ENCODE measurements at places on chromosomes 4 and X.

DNA sequence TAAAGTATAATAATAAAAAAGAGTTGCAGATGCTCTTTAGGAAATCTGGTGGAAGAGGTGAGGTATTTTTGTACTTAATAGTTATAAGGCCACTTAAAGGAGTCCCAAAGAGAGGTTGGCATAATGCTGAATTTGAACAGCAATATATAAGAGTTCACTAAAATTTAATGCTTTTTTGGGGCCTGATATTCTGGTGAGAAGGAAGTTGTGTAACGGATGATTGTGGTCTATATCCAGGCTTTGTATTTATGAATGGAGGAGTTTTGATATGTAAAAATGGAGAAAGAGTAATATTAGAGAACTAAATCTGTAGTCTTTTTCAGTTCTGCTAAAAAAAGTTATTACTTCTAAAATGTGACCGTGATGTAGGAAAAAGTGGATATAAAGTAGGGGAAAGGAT lies 20.4 kb downstream of the BMP2K start:
- DNase-seq, result no peak

DNA sequence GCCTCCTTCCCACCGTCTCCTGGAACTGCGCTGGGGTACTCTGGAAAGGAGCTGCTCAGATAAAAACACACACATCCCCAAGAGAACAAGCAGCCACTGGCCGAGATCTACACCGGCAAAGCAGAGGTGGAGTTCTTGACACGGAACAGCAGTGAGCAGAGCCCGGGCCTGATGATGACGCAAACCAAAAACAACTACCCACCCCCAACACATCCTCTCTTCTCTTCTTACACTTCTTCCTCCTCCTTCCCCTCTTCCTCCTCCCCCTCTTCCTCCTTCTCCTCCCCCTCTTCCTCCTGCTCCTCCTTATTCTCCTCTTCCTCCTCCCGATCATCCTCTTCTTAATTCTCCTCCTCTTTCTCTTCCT lies 4.6 kb downstream of the PNMA5 start:
- no peak for DNase-seq

- no peak for DNase-seq
These were observed 155.5 kb upstream of the PRDX4 start for GRCh38 chrX:23511793-23512192.

DNA sequence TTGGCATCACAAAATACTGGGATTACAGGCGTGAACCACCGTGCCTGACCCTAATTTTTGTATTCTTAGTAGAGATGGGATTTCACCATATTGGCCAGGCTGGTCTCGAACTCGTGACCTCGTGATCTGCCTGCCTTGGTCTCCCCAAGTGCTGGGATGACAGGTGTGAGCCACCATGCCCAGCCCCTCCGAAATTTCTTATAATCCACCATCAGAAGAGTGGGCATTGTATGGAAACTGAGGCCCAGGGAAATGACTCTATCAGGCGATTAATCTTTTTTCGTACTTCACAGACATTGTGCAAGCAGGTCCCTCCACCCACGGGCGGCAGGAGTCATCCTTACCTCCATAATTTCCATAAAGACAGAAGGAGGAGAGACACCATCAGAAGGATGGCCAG lies 16.0 kb downstream of the CRLF2 start:
- DNase-seq, result no peak

GRCh38 chr4:184420881-184421416 lies 53.4 kb downstream of the IRF2 start:
- DNase-seq, result no peak

GRCh38 chrX:1355131-1356046 lies 18.8 kb downstream of the IL3RA start:
- DNase-seq, result no peak

DNA sequence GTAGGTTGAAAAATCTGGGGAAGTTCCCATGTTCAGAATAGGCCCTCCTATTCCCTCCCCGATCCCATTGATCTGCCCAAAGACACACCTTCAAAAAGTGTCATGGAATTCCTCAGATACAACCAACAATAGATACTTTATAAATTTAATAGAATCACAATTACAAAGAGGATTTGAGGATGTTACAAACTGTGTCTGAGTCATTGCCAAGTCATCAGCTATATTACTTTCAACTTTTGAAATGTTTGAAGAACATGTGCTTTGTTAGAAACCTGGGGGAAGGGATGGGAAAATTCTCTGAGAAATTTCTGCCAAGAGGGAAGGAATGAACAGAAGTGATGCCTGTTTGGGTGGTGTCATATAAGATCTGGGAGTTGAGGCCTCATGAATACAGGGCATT lies 46.7 kb downstream of the KCNIP4 start:
- no peak for DNase-seq

- DNase-seq, result no peak
These were observed 1.6 kb upstream of the UNC5C start for GRCh38 chr4:95550115-95550987.

DNA sequence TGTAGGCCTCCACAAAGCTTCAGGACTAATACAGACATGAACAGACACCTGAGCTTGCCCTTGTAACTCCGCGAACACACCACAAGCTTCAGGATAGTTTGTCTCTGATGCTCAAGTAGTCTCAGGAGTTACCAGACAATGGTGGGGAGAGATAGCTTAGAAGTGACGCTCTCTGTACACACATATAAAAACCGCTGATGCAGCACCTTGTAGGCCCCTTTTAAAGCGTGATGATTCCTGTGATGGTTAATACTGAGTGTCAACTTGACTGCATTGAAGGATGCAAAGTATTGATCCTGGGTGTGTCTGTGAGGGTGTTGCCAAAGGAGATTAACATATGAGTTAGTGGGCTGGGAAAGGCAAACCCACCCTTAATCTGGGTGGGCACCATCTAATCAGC lies 78.7 kb downstream of the MAGED4 start:
- DNase-seq, result no peak

GRCh38 chrX:69951753-69952152 lies 98.0 kb downstream of the AWAT2 start:
- no peak for DNase-seq

GRCh38 chr4:89658701-89659024 lies 178.3 kb downstream of the SNCA start:
- DNase-seq, result no peak

DNA sequence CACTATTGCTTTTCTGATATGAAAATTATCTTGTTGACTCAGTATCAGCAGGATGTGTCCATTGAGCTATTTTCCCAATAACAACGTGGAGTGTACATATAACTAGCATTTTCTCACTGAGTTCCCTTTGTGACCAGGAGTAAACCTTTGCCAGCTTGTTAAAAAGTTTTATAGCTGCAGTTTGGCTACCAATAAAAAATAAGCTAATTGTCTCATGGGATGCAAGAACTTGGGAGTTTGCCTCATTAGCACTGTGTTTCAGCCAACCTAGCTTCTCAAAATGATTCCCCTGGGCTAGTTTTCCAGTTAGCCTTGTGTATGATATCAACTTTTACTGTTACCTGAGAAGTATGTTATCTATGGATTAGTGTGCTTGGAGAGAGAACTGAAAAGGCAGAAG lies 24.9 kb upstream of the ANXA5 start:
- DNase-seq, result no peak

GRCh38 chr4:133802359-133803140 lies 399.0 kb downstream of the PABPC4L start:
- DNase-seq, result no peak

DNA sequence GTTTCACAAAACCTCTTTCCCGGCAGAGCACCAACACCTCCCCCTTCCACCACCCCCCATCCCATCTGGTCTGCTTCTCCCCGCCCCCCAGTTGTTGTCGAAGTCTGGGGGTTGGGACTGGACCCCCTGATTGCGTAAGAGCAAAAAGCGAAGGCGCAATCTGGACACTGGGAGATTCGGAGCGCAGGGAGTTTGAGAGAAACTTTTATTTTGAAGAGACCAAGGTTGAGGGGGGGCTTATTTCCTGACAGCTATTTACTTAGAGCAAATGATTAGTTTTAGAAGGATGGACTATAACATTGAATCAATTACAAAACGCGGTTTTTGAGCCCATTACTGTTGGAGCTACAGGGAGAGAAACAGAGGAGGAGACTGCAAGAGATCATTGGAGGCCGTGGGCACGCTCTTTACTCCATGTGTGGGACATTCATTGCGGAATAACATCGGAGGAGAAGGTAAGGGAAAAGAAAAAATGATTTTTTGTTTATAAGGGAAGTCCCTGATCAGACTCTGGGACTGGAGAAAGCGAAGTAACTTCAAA lies at the start of gene PDGFRA:
PDGFRA (plus strand) TSS at position 333 of the 541 bp plus-strand sequence. CDS start 29,476 bp downstream, outside the sequence.
- DNase-seq, result no peak

DNA sequence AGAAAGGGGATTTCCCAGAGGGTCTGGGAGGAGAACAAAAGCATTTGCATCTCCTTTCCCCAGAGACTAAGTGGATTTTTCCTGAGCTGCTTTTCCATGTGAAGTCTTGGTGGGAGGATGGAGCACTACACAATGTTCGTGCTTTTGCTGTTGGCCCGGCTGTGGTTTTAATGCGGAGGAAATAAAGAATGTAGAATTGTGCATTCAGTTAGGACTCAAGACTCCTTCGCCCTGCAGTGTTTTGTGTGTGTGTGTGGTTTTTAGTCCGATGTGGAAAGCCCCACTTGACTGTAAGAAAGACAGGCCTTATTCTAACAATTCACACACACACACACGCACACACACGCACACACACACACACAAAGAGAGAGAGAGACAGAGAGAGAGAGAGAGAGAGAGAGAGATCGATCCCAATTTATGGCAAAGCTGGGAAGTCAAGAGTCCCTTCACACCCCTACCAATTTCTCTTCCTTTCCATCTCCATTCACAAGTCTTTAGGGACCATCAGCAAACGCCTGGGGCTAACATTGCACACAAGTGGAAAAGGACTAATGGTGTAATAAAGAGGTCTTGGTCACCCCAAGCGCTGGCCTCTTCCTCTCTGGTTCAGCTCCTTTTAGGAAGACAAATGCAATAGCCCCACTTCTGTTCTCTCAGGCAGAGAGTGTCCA lies 44.2 kb downstream of the CLDN34 start:
- no peak for DNase-seq

- DNase-seq, result no peak
These were observed 456.3 kb downstream of the PDGFC start for GRCh38 chr4:156515295-156515694.

GRCh38 chrX:18002791-18003190 lies 141.7 kb upstream of the RAI2 start:
- no peak for DNase-seq

GRCh38 chr4:155450676-155451075 lies 73.9 kb upstream of the MAP9 start:
- no peak for DNase-seq

- DNase-seq, result no peak
These were observed 78.3 kb upstream of the EGFL6 start for GRCh38 chrX:13491061-13491460.

DNA sequence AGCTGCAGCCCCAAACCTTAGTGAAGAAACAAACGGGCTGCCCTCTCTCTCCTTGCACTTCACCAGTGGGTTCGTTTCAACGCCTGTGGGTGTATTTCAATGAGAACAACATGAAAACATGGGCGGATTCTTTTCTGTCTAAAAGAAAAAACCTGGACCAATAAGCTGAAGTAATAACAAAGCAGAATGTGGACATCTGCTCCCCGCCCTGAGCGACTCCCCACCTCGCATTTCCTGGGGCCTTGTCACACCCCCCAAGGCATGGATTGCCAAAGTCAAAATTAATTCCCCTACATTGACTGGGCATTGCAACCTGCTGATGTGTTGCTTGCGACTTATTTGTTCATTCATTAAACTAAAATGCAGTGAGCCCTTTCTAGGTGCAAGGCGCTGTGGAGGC lies 142.9 kb downstream of the BCOR start:
- no peak for DNase-seq

- DNase-seq, result peak; percentile 58
These were observed 8.9 kb upstream of the RENBP start for GRCh38 chrX:153953342-153953830.

Measured in stimulated activated CD8-positive, alpha-beta memory T cell treated with anti-CD3 and anti-CD28 coated beads, Interleukin-4, amount 100 ng/mL, for 4 hours (primary cell).